ENCODE measurements at places on chromosomes 2 and 18.

GRCh38 chr2:201733544-201733943, 35.1 kb upstream of the MPP4 start:
- DNase-seq = no peak

DNA sequence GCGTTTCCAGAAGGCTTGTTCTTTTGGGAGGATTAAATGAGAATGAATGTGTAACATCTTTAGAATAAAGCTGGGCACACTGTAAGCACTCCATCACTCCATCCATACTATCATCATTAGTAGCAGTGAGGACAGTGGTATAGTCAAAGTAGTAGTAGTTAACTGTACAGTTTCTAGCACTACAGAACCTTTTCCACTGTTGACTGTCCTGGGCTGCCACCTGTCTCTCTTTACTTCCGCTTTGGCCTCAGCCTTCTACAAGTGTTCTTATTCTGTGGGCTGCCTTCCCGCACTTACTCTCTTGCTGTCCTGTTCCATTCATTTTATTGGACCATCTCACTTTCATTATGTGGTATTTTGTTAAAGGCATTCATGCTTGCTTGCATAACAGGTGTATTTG, 3.3 kb downstream of the SLC9A2 start:
- DNase-seq = no peak

DNA sequence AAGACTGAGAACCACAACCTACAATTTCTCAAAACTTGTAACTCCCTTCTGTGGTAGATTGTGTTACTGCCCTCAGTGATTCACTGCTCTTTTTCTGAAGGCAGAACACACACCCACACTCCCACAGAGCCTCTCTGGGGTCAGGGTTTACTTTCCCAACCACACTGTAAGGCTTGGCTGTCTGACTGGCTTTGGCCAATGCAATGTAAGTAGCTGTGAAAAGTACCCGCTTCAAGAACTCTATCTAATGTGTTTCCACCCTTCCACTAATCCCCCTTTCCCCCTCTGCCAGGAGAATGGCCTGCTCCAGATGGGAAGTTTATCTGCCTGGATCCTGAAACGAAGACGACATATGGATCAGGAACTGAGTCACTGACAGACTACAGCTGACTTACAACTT, 222.7 kb downstream of the CDH2 start:
- DNase-seq = no peak

GRCh38 chr18:25186871-25187270, 165.1 kb downstream of the ZNF521 start:
- no peak for DNase-seq

DNA sequence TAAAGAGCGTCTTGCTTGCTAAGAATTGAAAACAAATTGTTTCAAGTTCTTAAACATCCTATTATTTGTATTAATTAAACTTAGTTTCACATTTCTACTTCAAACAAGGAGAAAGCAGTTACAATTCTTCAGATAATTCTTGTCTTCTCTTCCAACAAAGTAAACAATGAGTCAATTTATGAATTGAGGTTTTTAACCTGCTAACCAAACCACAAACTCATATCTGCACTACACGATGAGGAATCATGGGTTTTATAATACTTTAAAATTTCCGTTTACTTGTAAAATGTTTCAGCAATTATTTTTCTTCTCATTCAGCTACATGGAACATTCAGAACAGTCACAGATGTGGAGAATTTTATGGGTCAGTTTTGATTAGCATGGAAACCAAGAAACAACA, 114.2 kb downstream of the SPIRE1 start:
- no peak for DNase-seq

- DNase-seq = no peak
Measured at GRCh38 chr18:74294526-74294925, 2.8 kb upstream of the CYB5A start.

DNA sequence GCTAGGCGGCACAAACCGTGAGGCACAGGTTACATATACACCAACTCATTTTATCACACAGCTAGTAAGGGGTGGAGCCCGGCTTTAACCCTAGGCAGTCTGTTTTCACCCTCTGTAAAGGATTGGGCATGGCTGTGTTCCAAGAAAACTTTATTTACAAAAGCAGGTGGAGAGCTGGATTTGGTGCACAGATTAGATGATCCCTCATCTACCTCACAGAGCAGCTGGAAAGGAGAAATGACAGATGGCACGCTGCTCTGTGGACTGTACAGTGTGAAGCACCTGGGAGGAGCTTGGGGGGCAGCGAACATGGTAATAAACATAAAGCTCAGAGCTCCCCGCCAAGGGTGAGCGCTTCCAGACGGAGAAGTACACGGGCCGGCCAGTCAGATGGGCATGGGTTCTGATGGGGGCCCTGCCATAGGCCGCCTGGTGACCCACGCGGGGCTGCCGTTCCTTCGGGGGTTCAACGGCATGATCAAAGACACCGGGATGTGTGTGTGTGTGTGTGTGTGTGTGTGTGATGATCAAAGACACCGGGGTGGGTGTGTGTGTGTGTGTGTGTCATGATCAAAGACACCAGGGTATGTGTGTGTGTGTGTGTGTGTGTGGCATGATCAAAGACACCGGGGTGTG, 862 bp upstream of the TMEM177 start:
- no peak for DNase-seq

DNA sequence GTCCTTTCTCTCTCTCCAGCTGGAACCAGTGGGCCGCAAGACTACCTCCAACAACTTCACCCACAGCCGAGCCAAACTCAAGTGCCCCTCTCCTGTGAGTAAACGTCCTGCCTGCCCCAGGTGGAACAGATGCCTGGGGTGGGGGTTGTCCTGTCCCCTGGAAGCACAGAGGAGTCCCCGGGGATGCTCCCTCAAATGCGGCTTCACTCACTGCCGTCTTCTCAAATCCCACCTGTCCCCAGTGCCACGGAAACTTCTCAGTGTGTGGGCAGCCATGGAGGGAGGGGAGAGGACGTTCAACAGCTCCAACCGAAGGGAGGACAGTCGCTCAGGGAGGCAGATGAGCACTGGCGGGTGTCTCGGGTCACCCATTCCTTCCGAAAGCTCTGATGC, 110.7 kb upstream of the PPP1CB start:
- DNase-seq = no peak

GRCh38 chr2:54671010-54671409, 52.5 kb upstream of the EML6 start:
- no peak for DNase-seq

- no peak for DNase-seq
Measured at GRCh38 chr2:229273006-229273722, 2.1 kb upstream of the PID1 start.

DNA sequence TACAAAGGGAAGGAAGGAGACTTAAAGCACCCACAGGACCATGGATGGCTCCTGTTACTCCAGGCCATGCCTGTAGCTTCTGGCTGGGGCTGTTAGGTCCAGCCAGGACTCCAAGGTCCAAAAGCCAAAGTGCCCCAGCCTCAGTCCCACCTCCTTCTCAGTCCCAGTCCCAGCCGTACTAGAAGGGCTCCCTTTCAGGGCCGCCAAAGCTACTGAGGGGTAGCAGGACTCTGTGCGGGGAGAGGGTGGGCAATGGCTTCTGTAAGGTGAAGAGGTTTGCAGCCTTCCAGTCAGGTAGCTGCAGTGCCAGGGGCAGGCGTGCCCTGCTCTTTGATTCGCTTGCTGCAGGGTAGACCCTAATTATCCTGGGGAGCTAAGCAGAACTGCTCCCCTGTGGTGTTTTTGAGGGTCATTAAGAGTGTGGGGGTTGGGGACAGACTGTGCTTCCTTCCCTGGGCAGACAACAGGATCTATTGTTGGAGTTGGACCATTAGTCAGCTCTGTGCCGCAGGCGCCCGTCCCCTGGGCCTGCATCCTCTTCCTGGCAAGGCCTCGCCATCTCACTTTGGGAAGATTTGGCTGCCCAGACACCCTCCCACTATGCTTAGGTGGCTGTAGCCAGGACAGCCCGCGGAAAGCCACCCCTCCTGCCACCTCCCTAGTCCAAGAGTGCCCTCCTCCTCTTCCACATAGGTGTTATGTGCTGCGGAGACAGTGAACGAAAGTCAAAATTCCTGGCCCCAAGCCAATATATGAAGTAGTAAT, 118.8 kb downstream of the ZBTB7C start:
- no peak for DNase-seq

DNA sequence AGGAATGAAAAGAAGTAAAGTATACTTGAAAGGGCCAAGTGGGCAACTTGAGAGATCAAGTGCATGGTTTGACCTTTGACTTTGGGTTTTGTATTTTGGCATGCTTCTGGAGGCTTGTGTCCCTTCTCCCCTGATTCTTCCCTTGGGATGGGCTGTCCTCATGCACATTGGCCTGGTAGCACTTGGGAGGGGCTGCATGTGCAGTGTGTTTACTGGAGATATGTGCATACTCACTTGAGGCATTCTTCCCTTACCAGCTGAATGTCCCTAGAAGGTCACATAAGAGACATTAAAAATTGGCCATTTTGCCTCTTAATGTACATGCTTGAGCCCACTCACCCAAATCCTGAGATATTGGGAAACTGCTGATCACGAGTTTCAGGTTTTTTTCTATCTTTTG, 65.2 kb downstream of the KYNU start:
- DNase-seq = no peak

GRCh38 chr18:46460754-46461153, 196.3 kb downstream of the LOXHD1 start:
- DNase-seq = no peak

DNA sequence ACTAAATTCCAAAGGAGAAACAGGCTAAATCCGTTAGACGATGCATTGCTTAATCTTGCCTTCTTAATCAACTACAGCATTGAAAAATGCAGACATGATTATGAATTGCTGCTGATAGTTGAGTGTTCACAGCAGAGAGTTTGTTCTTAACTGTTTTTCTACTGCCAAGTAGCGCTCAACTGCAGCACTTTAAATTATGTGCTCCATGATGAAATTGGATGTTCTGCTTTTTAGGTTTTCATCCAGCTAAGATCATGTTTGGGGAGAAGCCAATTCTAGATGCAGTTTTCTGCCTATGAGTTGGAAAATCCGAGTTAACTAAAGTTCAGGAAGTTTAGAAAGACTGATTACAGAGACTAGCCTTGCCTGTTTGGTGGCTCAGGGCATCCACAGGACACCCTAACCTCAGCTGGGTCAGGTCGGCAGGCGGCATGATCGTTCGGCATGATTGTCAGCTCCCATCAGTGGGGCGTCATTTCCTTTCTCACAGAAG, 119.4 kb upstream of the PIEZO2 start:
- DNase-seq = no peak

DNA sequence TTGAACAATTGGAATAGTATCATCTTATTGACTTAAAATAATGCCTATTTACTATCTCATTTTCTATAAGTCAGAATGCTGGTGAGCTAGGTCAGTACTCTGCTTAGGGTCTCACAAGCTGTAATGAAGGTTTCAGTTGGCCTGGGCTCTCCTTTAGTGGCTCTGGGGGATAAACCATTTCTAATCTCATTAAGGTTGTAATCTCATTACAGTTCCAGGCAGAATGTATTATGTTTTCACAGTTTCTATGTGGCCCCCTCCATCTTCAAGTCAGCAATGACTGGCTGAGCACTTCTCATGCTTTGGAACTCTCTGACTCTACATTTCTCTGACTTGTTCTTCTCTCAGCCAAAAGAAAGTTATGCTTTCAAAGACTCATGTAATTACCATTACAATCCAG, 163.1 kb downstream of the CCDC178 start:
- no peak for DNase-seq

DNA sequence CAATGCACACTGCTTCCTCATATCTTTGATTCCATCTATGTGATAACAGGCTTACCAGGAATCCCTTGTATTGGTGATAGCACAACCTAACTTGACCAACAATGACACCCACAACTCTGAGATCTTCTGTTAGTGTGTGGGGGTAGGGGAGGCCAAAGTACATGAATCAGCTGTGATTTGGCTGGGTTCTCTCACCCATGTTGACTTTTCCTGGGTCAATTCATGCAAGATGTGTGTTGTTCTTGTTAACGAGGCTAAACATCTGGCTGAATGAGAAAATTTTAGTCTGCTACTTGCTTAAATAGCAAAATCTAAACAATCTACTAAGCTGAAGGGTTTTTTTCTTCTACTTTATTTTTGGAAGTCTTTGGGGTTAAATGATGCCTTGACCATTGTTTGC, 341.2 kb upstream of the SLC14A2 start:
- DNase-seq = no peak

DNA sequence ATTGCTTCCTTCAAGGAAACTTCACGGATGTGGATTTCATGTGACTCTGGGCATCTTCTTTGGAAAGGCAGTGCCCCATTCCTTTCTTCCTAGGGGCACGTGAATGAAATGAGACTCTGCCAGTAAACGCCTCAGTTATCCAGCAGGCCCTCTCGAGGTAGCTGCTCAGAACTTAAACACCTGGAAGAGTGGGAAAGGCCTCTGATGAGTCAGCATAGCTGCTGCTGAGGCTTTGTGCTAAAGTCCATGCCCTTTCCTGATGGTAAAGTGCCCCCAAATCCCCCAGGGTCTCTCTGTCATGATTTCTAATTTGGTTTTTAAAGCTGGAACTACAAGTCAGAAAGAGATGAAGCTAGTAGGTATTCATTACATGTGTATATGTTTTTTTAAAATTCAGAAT, 3.8 kb downstream of the SLC1A4 start:
- no peak for DNase-seq

- DNase-seq = no peak
Measured at GRCh38 chr2:207416111-207416510, 113.7 kb upstream of the CREB1 start.

- DNase-seq = no peak
Measured at GRCh38 chr2:216992056-216992675, 132.3 kb upstream of the TNP1 start.

GRCh38 chr2:146572598-146572997, 1272.2 kb upstream of the ACVR2A start:
- DNase-seq = no peak

DNA sequence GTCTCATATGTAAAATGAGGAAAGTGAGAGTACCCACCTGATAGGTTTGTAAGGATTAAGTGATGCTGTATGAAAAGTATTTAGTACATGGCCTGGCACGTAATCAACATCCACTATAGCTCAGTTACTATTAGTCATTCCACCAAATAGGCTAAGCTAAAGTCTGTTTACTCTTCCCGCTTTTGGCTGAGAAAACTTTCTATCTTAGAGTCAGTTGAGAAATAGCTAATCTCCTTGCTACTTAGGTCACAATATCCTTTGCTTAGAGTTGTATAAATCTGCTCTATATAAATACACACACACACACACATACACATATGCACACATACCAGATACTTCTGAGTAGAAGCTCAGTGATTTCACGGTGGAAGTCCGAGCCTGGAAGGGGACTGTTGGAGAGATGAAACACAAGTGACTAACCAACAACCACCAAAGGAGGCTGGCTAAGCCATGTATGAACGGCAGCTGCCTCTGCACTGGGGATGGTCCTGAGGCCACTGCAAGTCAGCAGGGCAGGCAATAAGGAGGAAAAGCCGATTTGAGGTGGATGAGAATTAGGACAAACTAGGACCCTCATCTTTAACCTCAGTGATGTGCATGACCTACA, 104.6 kb upstream of the EPHA4 start:
- DNase-seq = no peak

- DNase-seq = no peak
Measured at GRCh38 chr2:153133716-153134115, 344.8 kb downstream of the RPRM start.
